Kidney (tissue), 22 donors: ENCODE measurements at places on chromosomes 12 and 14.

DNA sequence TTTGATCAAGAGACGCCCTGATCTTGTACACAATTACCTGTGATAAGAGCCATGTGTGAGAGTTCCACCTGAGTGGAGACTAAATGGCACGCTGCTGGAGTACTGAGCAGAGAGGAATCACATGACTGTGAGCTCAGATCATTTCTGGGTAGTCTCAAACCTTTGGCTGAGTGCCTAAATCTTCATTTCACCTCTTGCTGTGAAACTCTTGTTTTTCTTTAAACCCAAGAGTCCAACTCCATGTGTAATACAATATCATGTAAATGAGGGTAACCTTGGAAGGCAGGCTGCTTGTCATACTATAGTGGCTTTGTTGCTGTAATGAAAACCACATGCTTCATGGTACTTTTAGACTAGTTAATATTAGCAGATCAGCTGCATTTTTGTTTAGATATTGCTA is 156.9 kb downstream of the CAND1 start:
- no peak overlapping the region for H3K4me3 ChIP-seq
- no peaks in the 10 kb centered on the region for H3K27me3 ChIP-seq
- H3K4me1 ChIP-seq: no peaks in the 10 kb centered on the region
- no peak overlapping the region for H3K27ac ChIP-seq
- peak; percentile 88 for DNase-seq

DNA sequence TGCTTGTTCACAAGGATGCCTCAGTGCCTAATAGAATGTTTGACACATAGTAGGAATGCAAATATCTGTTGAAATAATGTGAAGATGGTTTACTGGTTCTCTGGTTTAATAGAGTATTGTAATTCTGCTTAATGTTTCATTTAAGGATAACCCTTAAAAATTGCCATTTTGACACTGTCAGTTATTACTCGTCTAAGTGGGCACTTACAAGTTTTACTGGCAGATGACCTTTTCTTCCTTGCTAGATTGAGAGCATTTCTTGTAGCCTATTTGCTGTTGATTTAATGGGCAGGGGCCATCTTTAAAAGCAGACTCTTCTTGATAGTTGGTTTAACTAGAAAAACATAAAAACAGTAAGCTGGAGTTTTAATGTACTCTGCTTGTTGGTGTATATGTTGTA is 1.9 kb downstream of the TMEM263 start:
- peak overlapping the region; percentile 86 for H3K4me3 ChIP-seq
- no peaks in the 10 kb centered on the region for H3K36me3 ChIP-seq
- DNase-seq: no peak
- H3K27me3 ChIP-seq: no peaks in the 10 kb centered on the region

DNA sequence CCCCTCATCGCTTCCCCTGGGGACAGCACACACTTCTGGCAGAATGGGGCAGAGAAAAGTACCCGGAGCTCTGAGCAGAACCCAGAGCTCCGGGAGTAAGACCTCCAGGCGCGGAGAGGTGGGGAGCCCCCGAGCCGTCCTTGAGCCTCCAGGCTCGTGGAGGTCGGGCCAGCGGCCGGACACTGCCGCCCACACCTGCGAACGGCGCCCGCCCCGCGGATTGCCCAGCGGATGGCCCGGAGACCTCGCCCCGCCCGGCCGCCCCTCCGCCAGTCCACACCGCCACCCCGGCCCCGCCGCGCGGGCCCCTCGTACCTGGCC is 344 bp downstream of the SPTLC2 start:
- H3K27ac ChIP-seq: peak overlapping the region; percentile 78
- no peaks in the 10 kb centered on the region for H3K36me3 ChIP-seq
- H3K27me3 ChIP-seq: no peaks in the 10 kb centered on the region
- peaks cover 11% of the 10 kb centered on the region for H3K4me1 ChIP-seq
- peak overlapping the region; percentile 87 for H3K4me3 ChIP-seq
- no peak for DNase-seq

DNA sequence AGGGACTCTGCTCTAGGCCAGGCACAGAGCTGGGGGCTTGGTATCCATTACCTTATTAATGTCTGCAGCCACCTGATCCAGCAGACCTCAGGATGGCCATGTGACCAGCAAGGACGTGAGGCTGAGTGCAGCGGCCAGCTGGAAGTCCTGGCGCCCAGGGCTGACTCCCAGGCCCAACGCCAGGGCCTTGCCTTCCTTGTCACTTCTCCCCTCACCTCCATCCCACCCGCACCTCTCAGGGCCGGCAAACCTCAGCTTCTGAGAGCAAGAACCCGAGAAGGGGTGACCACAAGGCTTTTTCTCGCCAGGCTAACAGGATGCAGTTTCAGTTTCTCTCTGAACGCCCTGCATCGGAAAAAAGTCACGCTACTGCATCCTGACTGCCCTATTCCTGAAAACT is 15.4 kb downstream of the RAB35 start:
- H3K27ac ChIP-seq: peak overlapping the region; percentile 65
- no peak overlapping the region for H3K4me3 ChIP-seq
- no peaks in the 10 kb centered on the region for H3K27me3 ChIP-seq
- DNase-seq: no peak
- peaks cover 29% of the 10 kb centered on the region for H3K4me1 ChIP-seq

GRCh38 chr12:6332459-6332858 is 9.4 kb downstream of the TNFRSF1A start:
- peaks cover 52% of the 10 kb centered on the region for H3K4me1 ChIP-seq
- H3K36me3 ChIP-seq: peaks cover 62% of the 10 kb centered on the region
- H3K27ac ChIP-seq: peak overlapping the region; percentile 12
- H3K27me3 ChIP-seq: no peaks in the 10 kb centered on the region

DNA sequence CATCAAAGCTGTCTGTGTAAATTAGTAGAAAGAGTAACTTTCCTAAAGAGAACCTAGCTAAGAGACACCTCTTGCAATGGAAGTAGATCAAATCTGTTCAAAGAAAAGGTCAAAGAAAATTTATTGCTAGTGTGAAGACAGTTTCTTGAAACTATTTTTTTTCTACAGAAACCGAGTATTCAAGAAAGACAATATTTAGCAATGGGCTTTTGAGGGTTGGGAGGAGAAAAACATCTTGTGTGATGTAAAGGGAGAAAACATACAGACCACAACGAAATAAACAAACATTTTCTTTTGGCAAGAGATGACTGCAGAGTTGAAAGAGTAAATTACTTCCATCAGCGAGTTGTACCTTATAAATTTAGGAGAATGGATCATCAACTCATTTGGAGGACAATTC is 24.4 kb downstream of the NKX2-1 start:
- no peak overlapping the region for H3K27ac ChIP-seq
- no peak for DNase-seq
- no peaks in the 10 kb centered on the region for H3K36me3 ChIP-seq
- no peaks in the 10 kb centered on the region for H3K4me1 ChIP-seq

DNA sequence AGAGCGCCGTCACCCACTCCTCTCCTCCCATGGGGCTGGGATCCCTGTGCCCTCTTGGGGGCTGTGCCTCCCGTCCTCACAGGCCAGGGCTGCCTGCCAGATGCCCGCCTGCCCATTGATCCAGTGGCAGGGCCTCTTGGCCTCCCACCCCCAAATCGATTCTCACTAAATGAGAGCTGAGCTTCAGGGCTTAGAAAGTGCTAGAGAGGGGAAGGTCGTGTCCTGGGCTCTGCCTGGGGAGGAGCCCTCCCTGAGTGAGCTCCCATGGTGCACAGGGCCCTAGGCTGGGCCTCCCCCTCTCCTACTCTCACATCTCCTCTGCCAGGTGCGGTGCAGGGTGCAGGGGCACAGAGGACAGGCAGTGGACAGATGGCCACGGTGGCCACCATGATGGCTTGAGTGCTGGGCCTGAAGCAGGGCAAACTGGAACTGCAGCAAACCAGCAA is 9.2 kb downstream of the BEGAIN start:
- no peaks in the 10 kb centered on the region for H3K36me3 ChIP-seq
- no peaks in the 10 kb centered on the region for H3K4me1 ChIP-seq
- H3K27ac ChIP-seq: no peak overlapping the region
- peak; percentile 11 for DNase-seq
- no peaks in the 10 kb centered on the region for H3K27me3 ChIP-seq
- no peak overlapping the region for H3K4me3 ChIP-seq

DNA sequence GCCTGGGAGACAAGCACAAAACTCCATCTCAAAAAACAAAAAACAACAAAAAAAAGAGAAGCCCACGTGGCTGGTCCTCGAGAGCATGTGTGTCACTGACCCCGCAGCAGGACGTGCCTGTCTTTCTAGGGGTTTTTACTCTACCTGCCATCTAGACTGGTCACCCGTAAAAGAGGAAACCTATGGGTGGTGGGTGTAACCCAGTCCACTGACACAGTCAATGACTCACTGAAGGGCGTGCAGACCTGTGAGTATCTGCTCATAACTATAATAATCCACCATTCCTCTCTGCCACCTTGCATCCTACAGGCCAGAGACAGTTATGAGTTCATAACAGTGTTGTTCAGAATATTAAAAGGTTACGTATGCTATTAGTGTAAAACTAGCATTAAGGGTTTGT is 4.6 kb downstream of the GOLGA3 start:
- no peak overlapping the region for H3K27ac ChIP-seq
- H3K36me3 ChIP-seq: peaks cover 14% of the 10 kb centered on the region
- DNase-seq: no peak
- H3K27me3 ChIP-seq: no peaks in the 10 kb centered on the region
- no peak overlapping the region for H3K4me3 ChIP-seq

DNA sequence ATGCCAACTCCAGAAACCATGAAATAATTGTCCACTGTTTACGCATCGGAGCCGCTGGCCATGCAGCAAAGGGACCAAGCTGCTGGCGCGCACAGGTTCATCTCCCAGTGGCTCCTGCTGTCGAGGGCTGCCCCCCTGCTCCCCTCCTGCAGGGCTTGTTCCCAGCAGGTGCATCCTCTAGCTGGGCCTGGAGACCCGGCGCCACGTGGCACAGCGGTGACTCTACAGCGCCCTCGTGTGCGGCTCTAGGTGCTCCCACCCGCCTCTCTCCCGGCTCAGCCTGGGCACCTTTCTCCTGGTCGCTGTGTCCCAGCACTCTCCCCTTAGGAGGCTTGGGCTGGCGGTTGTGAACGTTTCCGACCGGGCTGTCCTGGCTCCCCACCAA is 37.5 kb upstream of the INF2 start:
- H3K4me3 ChIP-seq: no peak overlapping the region
- no peaks in the 10 kb centered on the region for H3K36me3 ChIP-seq
- no peak overlapping the region for H3K27ac ChIP-seq
- H3K4me1 ChIP-seq: no peaks in the 10 kb centered on the region
- no peaks in the 10 kb centered on the region for H3K27me3 ChIP-seq

GRCh38 chr12:59446116-59446515 is 149.7 kb upstream of the SLC16A7 start:
- H3K4me3 ChIP-seq: no peak overlapping the region
- no peak for DNase-seq
- H3K4me1 ChIP-seq: no peaks in the 10 kb centered on the region
- no peaks in the 10 kb centered on the region for H3K27me3 ChIP-seq
- H3K36me3 ChIP-seq: no peaks in the 10 kb centered on the region
- H3K27ac ChIP-seq: no peak overlapping the region

DNA sequence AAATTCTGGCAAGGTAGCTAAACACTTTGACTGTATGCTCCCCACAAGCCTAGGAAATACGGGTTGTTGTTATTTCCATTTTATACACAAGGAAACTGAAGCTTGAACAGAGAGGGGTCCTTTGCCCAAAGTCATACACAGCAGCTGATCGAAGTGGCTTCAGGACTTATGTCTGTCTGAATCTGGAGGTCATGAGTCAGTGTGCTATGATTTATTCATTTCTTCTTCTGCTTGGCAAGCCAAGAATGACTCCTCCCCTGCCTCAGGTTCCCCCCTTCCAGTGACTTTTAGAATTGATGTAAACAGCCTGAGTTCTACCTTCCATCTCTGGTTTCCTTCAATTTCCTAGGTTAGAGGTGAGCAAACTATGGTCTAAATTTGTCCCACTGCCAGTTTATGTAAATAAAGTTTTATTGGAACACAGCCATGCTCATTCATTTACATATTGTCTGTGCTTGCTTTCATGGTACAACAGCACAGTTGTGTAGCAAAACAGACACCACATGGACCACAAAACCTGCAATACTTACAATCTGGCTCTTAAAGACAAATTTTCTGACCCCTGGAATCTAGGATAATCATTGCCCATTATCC is 34.9 kb upstream of the WSCD2 start:
- no peak for DNase-seq
- H3K36me3 ChIP-seq: no peaks in the 10 kb centered on the region
- H3K4me1 ChIP-seq: no peaks in the 10 kb centered on the region
- H3K27ac ChIP-seq: no peak overlapping the region
- no peak overlapping the region for H3K4me3 ChIP-seq

GRCh38 chr12:71160585-71160984 is 2.8 kb upstream of the TSPAN8 start:
- no peak overlapping the region for H3K27ac ChIP-seq
- DNase-seq: no peak
- no peaks in the 10 kb centered on the region for H3K27me3 ChIP-seq
- no peaks in the 10 kb centered on the region for H3K4me1 ChIP-seq
- no peaks in the 10 kb centered on the region for H3K36me3 ChIP-seq
- H3K4me3 ChIP-seq: no peak overlapping the region

DNA sequence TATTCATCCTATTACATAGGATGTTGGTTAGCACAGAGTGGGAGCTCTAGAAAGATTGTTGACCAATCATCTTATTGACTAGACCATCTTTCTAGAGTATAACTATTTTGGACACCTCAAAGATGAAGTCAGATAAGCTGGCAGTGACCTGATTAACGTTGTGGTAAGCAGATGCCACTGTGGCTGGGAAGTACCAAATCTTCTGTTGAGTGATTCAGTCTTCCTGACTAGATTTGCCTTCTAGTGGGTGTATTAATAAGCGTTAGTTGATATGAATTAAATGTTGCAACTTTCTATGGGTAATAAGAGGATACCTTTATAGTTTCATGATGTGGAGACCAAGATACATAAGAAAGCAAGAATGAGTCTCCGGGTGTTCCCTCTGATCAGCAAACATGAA is 51.2 kb upstream of the HELB start:
- H3K27ac ChIP-seq: no peak overlapping the region
- H3K4me3 ChIP-seq: no peak overlapping the region
- H3K4me1 ChIP-seq: no peaks in the 10 kb centered on the region
- H3K36me3 ChIP-seq: no peaks in the 10 kb centered on the region
- no peak for DNase-seq
- H3K27me3 ChIP-seq: no peaks in the 10 kb centered on the region

GRCh38 chr12:62860020-62860419 is 74.9 kb downstream of the PPM1H start:
- DNase-seq: no peak
- no peaks in the 10 kb centered on the region for H3K36me3 ChIP-seq
- no peak overlapping the region for H3K27ac ChIP-seq
- H3K4me1 ChIP-seq: no peaks in the 10 kb centered on the region
- H3K4me3 ChIP-seq: no peak overlapping the region
- no peaks in the 10 kb centered on the region for H3K27me3 ChIP-seq

DNA sequence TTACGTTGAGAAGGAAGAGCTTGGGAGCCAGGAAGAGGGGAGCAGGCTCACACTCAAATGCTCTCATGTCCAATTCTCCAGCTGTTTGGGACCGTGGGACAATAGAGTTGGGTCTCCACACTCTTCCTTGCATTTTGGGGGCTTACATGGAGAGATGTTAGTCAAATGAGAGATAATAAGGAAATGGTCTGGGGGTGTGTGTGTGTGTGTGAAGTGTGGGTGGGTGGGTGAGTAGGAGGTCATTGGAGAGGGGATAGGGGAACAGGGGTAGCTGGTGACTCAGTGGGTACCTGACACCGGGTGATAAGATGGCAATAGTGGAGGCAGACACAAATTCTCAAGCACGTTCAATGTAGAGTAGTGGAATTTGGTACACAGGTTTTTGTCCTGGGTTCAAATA is 68.0 kb downstream of the B4GALNT3 start:
- no peaks in the 10 kb centered on the region for H3K36me3 ChIP-seq
- H3K27me3 ChIP-seq: no peaks in the 10 kb centered on the region
- no peak for DNase-seq
- H3K4me3 ChIP-seq: no peak overlapping the region
